ENCODE measurements at places on chromosomes 7 and 10. TPM values are rescaled to one million over a fixed set of nuclear protein-coding genes. Genes with fewer than 3 reads are reported as not detected.

Gene RGS10
- polyA plus RNA-seq, result 2.6 TPM

Gene PWWP2B
- 0.75 TPM for polyA plus RNA-seq

Gene SEM1
- polyA plus RNA-seq, result 49.1 TPM

Gene ACTR3C
- polyA plus RNA-seq, result 30.1 TPM

Gene OR13A1
- not detected for polyA plus RNA-seq

Gene PRR15
- 0.02 TPM for polyA plus RNA-seq

Gene CCDC172
- not detected for polyA plus RNA-seq

Gene VAX1
- not detected for polyA plus RNA-seq

Gene APBB1IP
- 11.2 TPM for polyA plus RNA-seq

Gene ZNF853
- polyA plus RNA-seq, result 0.04 TPM

Data from liver (tissue), 10 donors.